RWPE2 (cell line): ENCODE measurements at places on chromosomes 2 and 18.

DNA sequence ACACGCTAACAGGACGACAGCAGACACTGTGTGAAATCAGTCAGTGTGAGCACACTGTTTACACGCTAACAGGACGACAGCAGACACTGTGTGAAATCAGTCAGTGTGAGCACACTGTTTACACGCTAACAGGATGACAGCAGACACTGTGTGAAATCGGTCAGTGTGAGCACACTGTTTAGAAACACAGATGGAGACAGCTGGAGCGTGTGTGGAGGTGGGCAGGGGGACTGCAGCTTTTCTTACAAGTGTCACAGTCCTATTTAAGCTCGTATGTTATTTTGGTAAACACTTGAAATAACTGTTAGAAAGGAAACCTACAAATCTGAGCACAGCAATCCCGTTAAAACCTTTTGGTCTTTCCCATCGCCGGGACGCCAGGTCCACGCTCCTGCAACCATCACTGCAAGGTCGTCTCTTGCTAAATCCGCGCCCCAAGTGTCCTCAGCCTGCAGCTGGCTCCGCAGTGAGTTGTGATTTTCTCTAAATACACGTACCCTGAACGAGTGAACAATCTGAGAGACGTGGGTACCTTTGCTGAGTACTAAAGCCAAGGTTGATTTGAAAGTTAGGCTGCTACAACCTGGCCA, 58.9 kb upstream of the CTDP1 start:
- DNase-seq: no peak

- no peak for DNase-seq
Observed at GRCh38 chr2:156540706-156541105, 104.5 kb downstream of the GPD2 start.

- no peak for DNase-seq
Observed at GRCh38 chr2:225041207-225041850, 939 bp downstream of the DOCK10 start.

- DNase-seq: no peak
Observed at GRCh38 chr2:73981081-73982001, 3.4 kb upstream of the TET3 start.

- no peak for DNase-seq
Observed at GRCh38 chr2:64655018-64655664, 1.4 kb upstream of the SERTAD2 start.

DNA sequence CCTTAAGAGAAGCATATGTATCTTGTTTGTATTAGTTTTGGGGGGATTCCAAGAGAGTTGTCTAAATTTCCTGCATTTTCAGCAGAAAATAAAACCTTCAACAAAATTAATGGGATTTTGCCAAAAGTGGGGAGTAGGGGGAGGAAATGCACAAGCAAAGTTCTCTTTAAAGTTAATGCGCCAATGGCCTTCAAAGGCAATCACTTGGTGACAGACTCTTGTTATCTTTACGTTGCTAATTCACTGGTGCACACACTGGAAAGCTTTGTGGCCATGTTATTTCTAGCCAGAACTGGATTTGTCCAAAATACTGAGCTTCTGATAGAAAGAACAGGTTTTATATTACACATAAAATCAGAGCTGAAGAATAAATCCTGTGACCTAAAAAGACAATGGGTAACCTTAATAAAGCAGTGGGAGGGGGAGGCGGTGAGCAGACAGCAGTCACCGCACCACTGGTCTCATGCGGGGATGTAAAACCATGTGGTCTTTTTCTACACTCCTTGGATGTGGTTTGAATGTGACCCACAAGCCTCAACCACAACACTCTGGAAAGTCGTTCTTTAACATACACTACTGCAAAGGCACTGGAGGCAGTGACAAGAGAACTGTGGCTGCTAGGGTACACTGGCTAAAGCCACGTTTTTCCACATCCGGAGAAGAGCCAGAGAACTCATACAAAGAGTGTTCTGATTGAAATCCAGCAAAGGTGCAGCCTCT, 176.9 kb upstream of the SMAD7 start:
- DNase-seq: no peak

GRCh38 chr2:9288233-9288632, 81.6 kb downstream of the ASAP2 start:
- DNase-seq: no peak

DNA sequence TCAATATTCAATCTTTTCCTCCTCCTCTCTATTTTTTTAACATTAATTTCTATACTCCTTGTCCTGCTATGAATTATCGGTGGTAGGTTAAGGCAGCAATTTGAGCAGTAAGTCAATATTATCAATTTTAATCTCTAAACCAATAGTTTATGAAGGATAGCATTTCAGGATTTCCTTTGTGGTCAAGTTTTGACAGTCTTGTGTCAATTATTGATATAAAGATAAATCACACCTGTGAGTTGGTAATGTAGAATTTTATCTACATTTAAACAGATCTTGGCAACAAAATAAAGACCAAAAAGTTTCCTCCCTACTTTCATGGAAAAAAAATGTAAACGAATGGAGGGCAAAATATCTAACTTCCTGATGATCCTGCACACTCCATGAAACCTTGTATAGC, 87.3 kb downstream of the IKZF2 start:
- DNase-seq: no peak

DNA sequence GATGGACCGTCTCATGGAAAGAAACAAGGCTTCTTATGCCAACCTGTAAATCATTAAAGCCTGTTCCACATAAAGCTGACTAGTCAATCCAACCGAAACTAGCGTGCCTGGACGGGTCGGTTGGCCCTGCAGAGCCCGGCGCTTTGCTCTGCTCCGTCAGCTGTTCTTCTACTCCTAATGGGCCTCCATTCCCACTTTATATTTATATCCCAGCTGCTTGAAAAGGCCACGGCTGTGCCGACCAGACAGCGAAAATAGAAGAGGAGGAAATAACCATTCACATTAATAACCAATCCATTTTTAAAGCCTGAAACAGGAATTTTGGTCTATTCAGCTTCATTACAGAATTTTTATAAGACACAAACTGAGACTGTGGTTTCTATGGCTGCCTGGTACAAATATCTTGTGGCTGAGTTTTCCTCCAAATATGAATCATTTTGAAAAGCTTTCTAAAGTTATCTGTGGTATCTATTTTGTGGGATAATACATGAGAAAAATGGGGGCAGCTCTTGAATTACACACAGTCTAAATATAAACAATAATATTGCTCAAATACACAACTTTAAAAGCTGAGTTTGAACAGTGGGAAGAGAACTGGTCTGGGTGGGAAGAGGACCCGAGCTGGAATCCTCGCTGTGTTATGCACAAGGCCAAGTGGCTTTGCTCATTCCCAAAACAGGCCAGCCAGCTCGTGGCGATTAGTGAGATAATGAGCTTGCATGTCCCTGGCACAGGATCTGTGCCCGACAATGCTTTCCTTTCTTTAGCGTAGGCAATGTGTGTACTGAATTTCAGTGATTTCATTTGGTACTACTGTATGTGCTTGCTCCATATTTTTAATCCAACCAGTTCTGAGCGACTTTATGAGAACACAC, 10.5 kb upstream of the FAM124B start:
- no peak for DNase-seq

- DNase-seq: no peak
Observed at GRCh38 chr2:228066126-228066798, 115.2 kb downstream of the SPHKAP start.

DNA sequence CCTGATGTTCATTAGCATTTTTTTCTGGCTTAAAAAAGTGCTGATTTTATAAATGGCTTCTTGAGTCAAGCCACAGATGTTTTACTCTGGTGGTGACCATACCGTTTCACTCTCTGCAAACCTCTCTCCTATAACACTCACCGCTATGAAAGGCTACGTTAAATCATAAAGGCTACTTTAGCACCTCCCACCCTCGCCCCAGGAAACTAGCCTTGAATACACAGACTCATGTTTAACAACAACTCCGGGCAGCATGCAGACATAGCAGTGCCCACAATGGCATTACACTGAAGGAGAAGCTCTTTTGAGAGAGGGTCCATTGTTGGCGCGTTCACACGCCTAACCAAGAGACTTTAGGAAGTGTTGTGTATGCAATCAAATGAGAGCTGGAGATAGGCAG, 5.6 kb downstream of the MYT1L start:
- DNase-seq: no peak

DNA sequence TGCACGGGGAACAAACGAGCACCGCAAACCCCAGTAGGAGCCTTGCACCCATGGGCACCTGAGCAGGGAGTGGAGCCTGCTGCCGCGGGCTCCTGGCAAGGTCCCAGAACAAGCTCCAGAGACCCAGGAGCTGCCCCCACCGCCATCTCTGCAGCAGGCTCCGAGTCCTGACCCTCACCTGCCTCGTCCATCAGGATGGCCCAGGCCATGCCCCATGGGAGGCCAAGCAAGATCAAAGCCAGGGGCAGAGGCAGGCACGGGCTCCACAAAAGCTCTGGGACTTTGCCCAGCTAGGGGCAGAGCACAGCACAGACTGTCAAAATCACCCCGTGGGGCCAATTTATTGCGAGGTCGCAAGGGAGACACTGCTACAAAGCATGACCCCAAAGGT, 43.6 kb downstream of the GPC1 start:
- DNase-seq: no peak

DNA sequence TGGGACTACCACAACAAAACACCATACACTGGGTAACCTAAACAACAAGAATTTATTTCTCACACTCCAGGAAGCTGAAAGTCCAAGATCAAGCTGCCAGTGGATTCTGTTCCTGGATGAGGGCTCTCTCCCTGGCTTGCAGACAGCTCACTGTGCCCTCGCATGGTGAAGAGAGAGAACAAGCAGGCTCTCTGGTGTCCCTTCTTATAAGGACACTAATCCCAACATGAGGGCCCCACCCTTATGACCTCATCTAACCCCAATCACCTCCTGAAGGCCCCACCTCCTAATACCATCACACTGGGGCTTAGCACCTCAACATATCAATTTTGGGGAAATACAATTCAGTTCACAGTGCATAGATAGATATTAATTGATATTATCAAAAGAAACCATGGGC, 83.5 kb downstream of the BIN1 start:
- no peak for DNase-seq

- no peak for DNase-seq
Observed at GRCh38 chr2:231429152-231429551, 33.6 kb downstream of the B3GNT7 start.

DNA sequence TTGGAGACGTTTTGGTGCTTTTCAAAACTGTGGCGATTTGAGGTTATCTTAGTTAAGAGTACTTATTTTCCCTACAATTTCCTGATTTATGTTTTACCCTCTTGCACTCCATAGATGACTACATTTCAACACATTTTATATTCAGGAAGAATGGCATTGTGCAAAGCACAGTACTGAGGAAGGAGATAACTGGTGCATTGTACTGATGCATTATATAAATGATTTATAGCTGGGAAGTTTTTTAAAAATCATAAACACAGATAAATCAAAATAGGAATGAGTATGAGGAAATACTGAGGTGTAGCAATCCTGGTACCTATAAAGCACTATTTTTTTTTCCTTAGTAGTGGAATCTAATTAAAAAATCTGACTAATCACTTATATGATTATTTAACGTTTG, 5.6 kb downstream of the REL start:
- DNase-seq: no peak

DNA sequence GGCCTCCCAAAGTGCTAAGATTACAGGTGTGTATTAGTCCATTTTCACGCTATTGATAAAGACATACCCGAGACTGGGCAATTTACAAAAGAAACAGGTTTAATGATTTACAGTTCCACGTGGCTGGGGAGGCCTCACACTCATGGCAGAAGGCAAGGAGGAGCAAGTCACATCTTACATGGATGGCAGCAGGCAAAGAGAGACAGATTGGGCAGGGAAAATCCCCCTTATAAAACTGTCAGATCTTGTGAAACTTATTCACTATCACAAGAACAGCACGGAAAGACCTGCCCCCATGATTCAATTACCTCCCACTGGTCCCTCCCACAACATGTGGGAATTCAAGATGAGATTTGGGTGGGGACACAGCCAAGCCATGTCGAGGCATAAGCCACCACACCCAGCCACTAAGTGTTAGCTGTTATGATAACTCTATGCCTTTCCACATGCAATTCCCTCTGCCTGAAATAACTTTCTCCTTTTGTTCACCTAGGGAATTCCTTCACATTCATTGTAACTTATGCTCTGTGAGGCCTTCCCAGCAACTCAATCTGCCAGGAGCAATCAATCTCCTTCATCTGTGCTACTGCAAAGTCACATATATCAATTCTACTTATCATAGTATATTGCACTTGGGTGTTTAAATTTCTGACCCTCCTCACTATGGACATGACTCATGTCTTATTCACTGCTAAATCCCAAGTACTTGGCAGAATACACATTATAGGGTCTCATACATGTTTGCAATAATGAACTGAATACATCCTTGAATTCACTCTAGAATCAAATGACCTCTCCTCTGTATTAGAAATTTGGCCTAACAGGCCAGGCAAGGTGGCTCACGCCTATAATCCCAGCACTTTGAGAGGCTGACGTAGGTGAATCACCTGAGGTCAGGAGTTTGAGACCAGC, 7.4 kb downstream of the MCEE start:
- no peak for DNase-seq

DNA sequence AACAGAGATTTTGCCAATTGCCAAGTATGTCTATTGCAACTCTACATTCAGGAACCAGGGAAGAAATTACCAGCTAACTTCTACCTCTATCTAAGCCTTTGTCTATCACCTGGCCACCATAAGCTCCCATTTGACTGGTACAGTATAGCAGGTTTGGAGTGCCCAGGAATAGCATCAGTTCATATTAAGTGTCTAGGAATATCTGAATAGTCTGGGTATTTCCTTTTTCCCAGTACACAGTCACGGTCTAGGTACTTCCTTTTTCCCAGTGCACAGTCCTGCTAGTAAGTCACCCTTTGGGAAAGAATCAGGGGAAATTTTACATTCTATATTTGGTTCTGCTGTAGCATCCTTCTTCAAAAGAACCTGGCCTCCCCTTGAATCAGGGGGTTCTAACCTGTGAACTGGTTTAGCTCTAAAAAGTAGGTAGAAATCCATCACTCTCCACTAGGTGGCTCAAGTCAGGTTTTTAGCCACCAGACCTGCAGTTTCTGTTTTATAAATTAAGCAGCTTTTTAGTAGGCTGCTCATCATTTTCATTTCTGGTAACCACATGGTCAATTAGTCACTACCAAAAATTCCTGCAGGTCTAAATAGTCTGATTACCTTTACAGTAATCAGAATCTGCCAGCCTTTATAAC, 49.3 kb upstream of the DNAJC10 start:
- DNase-seq: no peak

DNA sequence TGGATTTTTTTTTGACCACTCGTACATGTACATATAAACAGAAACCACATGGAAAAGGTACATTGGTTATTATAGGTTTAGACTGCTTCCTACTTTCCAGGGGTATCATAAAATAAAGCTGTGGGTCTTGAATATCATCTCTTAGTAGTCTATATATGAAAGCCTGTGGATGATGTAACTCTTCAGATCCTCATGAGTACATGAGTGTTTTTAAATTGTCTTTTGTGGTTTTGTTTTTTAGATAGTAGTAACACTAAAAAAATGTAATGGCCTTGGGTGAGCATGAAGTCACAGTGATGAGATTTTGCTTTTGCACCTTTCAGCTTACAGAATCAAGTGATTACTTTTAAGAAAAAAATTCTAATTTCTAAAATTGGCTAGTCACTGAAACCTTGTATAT, 80.2 kb downstream of the RAB3GAP1 start:
- DNase-seq: no peak
